ENCODE measurements at places on chromosomes 3 and 15. TPM values are rescaled to one million over a fixed set of nuclear protein-coding genes. Genes with fewer than 3 reads are reported as not detected.

GRCh38 chr15:49697121-49697520 lies 76.3 kb downstream of the DTWD1 start:
- no peak overlapping the region for H3K27ac ChIP-seq
- no peak for DNase-seq
- H3K27me3 ChIP-seq: no peaks in the 10 kb centered on the region
- H3K4me3 ChIP-seq: no peak overlapping the region

DNA sequence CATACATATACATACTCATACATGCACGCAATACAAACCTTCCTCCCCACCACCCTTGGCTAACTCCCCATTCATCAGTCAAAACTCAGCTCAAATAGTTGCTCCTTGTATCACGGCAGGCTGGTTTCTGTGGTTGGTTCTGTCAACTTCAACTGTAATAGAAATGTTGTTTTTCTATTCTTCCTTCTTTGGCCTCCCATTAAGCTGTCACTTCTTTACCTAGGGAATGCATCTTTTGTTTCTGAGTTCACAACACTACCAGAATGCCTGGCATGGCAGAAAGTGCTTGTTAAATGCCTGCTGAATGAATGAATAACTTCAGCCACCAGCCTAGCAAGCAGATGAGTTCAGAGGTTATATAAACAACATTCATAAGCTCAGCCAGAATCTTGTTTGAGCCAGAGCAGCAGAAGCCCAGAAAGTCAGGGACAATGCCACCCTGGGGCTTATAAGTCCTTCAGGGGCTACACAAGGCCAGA lies 63.1 kb downstream of the B3GALNT1 start:
- H3K36me3 ChIP-seq: no peaks in the 10 kb centered on the region
- no peaks in the 10 kb centered on the region for H3K27me3 ChIP-seq
- no peak overlapping the region for H3K4me3 ChIP-seq
- no peak overlapping the region for H3K27ac ChIP-seq
- peaks cover 7% of the 10 kb centered on the region for H3K4me1 ChIP-seq

- peaks cover 54% of the 10 kb centered on the region for H3K4me1 ChIP-seq
- H3K27me3 ChIP-seq: no peaks in the 10 kb centered on the region
- no peak for DNase-seq
- H3K27ac ChIP-seq: no peak overlapping the region
- no peaks in the 10 kb centered on the region for H3K36me3 ChIP-seq
Observed at GRCh38 chr3:17233398-17233800, 348.6 kb downstream of the PLCL2 start.

DNA sequence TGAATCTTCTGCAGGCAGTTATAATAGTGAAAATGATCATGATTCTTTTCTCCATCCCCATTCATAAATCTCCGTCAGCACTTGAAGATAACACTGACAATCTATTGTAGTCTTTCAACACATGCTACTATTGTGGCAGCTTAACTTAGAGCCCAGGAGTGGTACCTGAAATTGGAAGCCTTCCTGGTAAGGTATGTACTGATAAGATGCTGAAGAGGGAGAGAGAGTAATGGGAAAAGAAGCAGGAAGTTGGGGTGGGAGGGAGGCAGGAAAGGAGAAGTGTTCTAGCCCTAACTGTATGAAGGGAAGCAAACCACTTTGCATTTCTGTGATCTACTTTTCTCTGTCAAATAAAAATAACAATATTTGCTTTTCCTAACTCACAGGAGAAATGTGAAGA lies 197.4 kb upstream of the RORA start:
- no peaks in the 10 kb centered on the region for H3K4me1 ChIP-seq
- DNase-seq: no peak
- no peaks in the 10 kb centered on the region for H3K36me3 ChIP-seq
- H3K27ac ChIP-seq: no peak overlapping the region
- H3K27me3 ChIP-seq: peaks cover 36% of the 10 kb centered on the region

The ONECUT1 gene
- total RNA-seq: not detected

The NPAP1 gene
- total RNA-seq: not detected

GRCh38 chr3:8482263-8482662 lies 19.4 kb upstream of the LMCD1 start:
- H3K27me3 ChIP-seq: no peaks in the 10 kb centered on the region
- DNase-seq: no peak
- H3K4me1 ChIP-seq: peaks cover 54% of the 10 kb centered on the region
- H3K4me3 ChIP-seq: no peak overlapping the region
- H3K27ac ChIP-seq: peak overlapping the region; percentile 78

GRCh38 chr3:88044411-88044810 lies 14.4 kb downstream of the CGGBP1 start:
- H3K4me3 ChIP-seq: no peak overlapping the region
- no peak for DNase-seq
- H3K27ac ChIP-seq: no peak overlapping the region
- H3K4me1 ChIP-seq: no peaks in the 10 kb centered on the region

DNA sequence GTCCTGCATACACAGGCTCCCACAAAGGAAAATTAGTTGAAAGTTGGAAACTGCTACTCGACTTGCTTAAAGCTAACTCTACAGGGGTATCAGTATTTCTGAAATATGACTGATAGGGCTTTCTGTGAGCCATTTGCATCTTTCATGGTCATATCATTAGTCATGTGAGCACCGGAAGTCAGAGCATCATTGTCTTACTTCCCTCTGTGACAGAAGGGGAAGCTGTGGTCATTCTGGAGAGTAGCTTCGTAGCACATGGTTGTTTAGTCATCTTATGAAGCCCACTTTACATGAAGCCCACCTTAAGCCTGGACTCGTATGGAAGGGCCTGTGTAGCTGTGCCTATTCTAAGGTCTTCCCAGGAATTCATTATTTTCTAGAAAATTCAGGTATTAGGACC lies 69.0 kb downstream of the COL6A5 start:
- no peak overlapping the region for H3K4me3 ChIP-seq
- no peak for DNase-seq
- peaks cover 5% of the 10 kb centered on the region for H3K27me3 ChIP-seq
- H3K36me3 ChIP-seq: no peaks in the 10 kb centered on the region
- no peak overlapping the region for H3K27ac ChIP-seq
- no peaks in the 10 kb centered on the region for H3K4me1 ChIP-seq

The TNFSF10 gene
- total RNA-seq: 12.6 TPM

GRCh38 chr15:56371495-56372147 lies 6.4 kb downstream of the TEX9 start:
- no peak overlapping the region for H3K27ac ChIP-seq
- H3K4me1 ChIP-seq: no peaks in the 10 kb centered on the region
- peaks cover 4% of the 10 kb centered on the region for H3K27me3 ChIP-seq
- DNase-seq: no peak
- H3K4me3 ChIP-seq: no peak overlapping the region

The CFAP100 gene
- total RNA-seq: not detected

DNA sequence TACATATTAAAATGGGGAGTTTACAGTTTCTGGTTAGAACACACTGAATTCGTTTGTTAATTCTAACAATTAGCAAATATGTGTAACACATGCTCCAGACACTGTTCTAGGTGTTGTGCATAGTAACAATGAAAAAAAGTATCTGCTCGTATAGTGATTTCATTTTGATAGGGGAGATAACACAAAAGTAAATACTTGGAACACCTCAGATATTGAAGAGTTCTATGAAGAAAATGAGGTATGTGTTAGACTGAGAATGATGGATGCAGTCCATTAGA lies 6.8 kb upstream of the TMF1 start:
- no peak for DNase-seq
- H3K27me3 ChIP-seq: no peaks in the 10 kb centered on the region
- peaks cover 97% of the 10 kb centered on the region for H3K36me3 ChIP-seq
- no peaks in the 10 kb centered on the region for H3K4me1 ChIP-seq

- peaks cover 90% of the 10 kb centered on the region for H3K4me1 ChIP-seq
- H3K36me3 ChIP-seq: peaks cover 38% of the 10 kb centered on the region
- no peaks in the 10 kb centered on the region for H3K27me3 ChIP-seq
- peak overlapping the region; percentile 99 for H3K27ac ChIP-seq
- peak overlapping the region; percentile 96 for H3K4me3 ChIP-seq
- no peak for DNase-seq
Observed at GRCh38 chr3:105864212-105864611, 4.6 kb downstream of the CBLB start.

DNA sequence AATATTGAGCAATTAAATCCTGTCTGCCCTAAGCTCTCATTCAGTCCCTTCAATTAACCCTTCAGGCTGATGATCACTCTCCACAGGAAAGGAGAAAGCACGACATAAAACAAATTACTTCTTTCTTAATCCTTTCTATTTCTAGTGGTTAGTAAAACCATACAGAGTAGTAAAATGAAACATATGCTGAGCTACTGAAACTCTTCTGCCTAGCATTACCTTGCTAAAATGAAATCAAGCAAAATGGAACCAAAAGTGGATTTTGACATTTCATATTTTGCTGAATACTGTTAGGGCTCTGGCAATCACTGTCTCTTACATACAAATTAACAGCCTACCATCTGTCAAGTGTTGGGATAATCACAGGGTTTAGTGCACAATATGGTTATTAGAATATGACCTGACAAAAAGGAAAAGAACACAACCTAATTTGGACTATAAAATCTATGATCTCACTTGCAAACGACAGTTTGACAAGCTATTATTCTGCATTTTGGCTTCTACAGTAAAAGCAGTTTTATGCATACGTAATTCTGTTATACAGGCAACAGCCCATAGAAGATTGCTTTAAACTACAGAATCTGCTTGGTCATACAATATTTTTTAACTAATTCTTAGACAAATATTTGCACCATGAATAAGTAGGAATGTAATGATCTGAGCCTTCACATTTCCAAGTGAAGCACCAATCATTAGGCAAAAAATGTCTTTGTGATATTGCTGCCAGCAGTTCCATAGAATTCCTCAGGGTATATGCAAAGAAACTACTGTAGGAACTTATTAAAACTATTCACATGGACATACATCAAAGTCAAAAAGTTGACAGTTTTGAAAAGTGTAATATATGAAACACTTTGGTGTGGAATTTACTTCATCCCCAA lies 105.0 kb downstream of the FHIT start:
- H3K4me1 ChIP-seq: no peaks in the 10 kb centered on the region
- H3K4me3 ChIP-seq: no peak overlapping the region
- no peaks in the 10 kb centered on the region for H3K27me3 ChIP-seq
- H3K27ac ChIP-seq: no peak overlapping the region
- H3K36me3 ChIP-seq: no peaks in the 10 kb centered on the region

DNA sequence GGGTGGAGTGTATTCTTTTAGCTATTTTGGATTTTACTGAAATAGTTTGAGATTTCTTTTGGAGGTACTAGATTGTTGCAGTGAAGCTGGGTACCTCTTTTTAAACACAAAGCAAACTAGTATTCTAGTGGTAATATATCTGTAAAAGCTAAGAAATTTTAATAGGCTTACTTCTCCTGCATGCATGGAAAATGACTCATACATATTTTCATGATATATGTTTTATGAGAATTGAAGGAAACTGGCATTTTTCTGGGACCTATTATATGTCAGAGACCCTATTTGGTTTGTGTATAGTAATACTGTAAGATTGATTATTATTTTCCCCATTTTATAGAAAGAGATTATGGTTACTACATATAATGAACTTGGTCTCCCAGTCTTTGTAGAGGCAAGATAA lies 851.0 kb downstream of the DIPK2A start:
- no peak overlapping the region for H3K4me3 ChIP-seq
- no peaks in the 10 kb centered on the region for H3K27me3 ChIP-seq
- no peaks in the 10 kb centered on the region for H3K4me1 ChIP-seq
- H3K36me3 ChIP-seq: no peaks in the 10 kb centered on the region
- no peak overlapping the region for H3K27ac ChIP-seq

The CFAP92 gene
- total RNA-seq: 0.25 TPM
